Kidney (tissue), 22 donors: ENCODE measurements at places on chromosomes 4 and X.

DNA sequence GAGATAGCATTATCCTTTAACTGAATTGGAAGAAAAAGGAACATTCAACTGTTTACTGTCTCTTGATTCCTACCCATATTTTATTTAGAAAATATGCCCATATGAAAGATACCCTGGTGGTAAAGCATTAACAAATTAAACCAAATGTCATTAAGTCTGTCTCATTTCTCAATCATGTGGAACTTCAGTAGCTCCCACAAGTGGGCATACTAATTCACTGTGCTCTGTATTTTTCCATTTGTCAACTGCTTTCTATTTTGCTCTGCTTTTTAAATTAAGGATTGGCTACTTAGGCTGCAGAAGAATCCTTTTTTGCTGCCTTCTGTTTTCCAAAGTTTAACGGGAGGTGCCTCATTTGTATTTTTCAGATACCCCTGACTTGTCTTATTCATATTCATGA lies 77.2 kb downstream of the DDIT4L start:
- no peak for DNase-seq

- no peak for DNase-seq
Measured at GRCh38 chrX:3743801-3744439, 30.5 kb upstream of the PRKX start.

- no peak for DNase-seq
Measured at GRCh38 chrX:54794795-54795194, 3.3 kb downstream of the ITIH6 start.

DNA sequence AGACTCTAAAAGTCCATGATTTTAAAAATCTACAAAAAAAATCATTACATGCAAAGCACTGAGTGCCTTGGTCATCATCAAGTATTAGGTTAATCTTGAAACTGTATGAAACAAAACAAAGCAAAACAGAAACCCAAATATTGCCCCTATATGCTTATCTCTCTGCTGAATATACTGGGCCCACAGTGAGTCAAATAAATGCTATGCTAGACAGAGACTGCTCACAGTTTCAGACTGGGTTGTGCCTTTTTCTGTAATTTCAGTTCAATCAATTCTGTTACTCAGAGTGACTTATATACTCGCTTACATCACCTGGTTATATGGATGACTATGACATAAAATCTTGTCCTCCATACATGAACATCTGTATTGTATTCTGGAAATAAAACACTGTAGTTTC lies 257.1 kb upstream of the ACTRT1 start:
- DNase-seq = no peak

DNA sequence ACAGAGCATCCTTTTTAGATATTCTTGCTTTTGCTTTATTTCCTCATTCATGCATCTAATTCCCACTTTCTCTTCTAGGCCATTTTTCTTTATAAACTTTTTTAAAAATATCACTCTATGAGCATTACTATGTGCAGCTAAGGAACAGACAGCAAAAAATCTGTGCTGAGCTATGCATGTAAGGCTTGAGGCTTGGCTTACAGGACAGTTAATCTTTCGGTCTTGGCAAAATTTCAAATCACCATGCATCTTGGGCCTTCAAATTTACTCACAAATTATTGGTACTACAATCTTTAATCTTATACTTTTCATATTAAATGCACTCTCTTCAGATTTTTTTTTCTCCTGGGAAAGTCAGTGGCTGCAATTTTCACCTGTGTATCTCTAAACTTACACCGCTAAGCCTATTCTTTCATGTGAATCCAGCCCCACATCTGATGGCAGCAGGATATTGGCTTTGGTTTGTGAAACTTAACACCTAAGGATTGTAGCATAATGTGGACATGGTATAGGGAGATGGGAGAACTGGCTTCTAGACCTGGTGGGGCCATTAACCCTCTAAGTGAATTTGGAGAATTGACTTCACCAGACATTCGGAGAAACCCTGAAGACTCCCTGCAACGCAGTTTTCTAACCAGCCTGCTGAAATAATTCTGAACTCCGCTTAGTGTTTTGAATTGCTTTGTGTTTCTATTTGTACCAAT lies 278.3 kb downstream of the SPRY1 start:
- no peak for DNase-seq

DNA sequence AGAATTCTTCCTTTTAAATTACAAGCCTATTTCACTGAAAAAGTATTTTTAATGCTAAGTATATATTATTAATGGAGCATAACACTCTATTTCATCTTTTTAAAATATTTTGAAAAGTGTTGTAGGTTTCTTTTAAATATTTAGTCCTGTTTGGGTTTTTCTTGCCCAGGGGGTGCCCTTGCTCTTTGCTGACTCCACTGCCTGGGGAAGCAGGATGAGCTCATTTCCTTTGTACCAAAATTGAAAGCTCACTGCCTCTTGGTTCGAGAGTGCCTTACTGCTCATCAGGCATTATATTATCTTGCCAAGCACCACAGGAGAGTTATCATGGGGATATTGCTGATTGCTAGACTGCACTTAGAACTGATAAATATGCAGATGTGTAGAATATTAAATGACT lies 819.2 kb downstream of the PCDH18 start:
- no peak for DNase-seq

DNA sequence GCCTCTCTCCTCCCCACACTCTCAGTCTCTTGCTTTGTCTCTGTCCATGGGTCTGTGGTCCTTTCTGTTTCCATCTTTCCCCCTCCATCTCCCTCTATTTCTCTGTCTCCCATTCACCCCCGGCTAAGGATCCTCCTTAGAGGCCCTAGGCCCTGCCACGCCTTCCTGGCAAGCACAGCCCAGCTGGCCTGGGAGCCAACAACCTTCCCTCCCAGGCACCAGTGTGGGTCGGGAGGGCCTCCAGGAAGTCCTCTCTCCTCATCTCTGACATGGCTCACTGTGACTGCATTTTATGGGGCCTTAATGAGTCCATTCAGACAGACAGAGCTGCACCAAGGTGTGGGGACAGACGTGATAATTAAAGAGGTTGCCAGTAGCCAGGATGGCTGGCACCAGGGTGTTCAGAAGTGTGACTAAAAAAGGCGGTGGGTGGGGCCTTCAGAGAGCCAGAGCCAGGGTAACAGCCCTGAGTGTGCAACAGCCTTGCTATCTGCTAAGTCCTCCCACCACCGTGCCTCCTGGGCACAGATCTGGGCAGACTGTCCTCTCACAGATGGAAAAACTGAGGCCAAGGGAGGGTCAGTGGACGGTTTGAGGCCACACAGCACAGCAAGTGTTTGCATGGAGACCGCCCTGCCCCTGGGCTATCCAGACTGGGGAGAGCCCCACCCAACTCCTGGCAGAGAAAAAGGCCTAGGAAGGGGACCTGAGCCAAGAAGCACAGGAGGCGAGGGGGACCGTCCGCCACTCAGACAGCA lies 31.5 kb downstream of the BLOC1S4 start:
- no peak for DNase-seq

- DNase-seq = no peak
Measured at GRCh38 chrX:96002431-96002830, 682.2 kb upstream of the DIAPH2 start.

DNA sequence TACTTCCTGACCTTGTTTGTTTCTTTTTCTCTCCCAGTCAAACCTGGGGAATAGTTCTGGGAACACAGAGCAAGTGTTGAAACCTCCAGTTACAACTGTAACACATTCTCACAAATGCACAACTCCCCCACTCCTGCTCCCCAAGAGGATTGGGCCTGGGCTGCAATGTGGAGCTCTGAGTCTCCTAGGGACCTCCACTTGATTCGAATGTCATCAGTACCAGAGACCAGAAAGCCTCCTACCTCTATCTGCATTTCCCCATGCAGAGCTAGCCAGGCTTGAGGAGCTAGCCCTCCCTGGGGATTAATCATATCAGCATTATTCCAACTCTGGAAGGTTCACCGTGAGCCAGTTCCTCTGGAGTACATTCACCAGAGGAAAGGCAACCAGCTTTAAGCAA lies 41.7 kb upstream of the CITED1 start:
- DNase-seq = no peak

DNA sequence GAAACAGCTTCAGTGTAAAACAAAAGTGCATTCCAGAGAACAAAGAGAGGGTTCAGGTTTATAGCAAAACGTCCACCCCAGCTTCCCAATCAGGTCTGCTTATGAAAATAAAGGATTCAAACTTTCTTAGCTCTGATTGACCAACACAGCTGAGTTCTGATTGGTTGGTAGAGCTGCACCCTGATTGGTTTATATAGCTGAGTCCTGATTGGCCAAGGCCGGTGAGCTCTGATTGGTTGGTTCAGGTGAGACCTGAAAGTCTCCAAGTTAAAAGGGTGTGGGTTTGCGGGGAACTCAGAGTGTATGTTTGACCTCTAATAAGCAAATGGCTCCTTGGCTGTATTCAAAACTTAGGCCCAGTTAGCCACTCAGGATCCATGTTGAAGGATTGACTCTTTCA lies 20.9 kb downstream of the CLRN2 start:
- no peak for DNase-seq

DNA sequence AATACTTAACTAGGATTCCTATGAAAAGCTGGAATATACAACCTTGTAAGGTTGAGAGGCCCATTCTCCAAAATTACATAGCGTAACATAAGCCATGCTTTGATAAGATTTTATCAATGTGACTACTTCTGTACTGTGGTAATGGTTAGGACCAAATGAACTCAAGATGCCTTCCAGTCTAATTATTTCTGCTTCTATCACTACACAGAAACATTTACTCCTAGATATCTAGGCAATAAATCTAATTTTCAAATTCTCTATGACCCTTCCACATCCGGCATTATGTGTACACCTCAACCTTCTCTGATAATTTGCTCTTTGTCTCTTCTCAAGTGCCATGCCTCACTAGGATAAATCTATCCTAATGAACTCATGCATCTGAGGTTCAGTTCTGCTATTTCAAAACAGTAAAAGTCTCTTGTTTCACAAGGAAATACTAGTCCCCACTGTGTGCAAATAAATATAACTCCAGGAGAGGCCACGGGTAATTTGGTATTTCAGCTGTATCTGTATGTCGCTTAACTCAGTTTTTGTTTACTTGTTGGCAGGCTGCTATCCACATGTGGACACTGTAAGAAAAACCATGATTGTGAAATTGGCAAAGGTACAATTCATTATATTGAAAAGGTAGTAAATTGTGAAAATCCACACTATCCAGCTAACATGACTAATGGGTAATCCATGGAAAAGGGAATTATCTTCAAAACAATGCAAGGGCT lies 93.3 kb downstream of the PRDM5 start:
- no peak for DNase-seq

DNA sequence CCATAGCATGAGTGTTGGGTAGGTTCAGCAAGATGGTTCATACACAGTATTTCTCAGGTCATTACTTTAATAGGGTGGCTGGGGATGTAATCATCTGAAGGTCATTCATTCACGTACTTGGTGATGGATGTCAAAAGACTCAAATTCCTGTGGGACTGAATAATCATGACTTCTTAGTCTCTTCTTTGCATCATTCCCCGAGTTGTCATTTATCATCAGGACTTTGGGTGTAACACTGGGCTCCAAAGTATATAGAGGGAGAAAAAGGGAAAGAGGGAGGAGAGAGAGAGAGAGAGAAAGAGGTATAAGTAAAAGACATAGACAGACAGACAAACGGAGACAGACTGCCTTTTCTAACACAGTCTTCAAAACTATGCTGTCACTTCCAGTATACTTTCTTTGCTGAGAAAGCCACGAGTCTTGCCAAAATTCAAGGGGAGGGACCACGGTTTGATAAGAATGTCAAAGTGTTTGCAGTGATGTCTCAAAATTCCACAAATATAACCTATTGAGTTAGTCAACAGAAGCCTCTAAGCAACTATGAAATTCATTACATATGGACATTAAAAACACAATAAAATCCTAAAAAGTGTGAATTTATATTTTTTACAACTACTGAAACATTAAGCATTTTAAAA lies 55.9 kb downstream of the UGT2A3 start:
- no peak for DNase-seq

DNA sequence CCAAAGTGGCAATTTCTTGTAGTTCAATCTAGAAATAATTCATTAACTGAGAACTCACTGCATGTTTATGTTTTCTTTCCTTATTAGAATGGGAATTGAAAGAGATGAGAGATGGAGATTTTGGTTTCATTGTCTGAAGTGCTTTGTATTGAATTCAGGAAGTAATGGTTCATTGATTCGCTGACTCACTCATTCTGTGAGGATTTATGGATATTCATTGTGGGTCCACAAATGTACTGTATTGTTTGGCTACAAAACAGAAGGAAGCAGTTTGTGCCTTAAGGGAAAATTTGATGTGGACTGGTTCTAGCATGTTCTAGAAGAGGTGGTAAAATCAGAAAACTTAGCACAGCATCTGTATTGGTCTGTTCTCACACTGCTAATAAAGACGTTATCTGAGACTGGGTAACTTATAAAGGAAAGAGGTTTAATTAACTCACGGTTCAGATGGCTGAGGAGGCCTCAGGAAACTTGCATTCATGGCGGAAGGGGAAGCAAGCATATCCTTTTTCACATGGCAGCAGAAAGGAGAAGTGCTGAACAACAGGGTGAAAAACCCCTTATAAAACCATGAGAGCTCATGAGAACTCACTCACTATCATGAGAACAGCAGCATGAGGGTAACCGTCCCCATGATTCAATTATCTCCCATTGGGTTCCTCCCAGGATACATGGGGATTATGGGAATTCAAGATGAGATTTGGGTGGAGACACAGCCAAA lies 132.3 kb upstream of the VCX3A start:
- DNase-seq = no peak

DNA sequence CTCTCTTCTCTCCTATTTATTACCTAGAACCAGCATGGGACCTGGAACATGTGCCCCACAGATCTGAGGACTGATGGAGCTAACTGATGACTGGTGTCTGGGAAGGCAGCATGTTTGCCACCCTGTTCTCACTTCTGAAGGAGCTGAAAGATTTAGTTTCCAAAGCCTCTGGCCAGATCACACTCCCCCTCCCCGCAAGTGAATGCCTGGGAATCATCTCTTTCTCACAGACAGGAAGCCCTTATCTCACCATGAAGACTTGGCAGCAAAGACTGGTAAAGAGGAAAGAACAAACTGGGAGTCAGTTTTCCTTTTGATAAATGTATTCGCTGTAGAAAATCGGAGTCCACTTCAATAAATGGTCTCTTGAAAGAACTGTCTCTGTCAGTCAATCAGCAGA lies 21.0 kb upstream of the PCYT1B start:
- DNase-seq = no peak

DNA sequence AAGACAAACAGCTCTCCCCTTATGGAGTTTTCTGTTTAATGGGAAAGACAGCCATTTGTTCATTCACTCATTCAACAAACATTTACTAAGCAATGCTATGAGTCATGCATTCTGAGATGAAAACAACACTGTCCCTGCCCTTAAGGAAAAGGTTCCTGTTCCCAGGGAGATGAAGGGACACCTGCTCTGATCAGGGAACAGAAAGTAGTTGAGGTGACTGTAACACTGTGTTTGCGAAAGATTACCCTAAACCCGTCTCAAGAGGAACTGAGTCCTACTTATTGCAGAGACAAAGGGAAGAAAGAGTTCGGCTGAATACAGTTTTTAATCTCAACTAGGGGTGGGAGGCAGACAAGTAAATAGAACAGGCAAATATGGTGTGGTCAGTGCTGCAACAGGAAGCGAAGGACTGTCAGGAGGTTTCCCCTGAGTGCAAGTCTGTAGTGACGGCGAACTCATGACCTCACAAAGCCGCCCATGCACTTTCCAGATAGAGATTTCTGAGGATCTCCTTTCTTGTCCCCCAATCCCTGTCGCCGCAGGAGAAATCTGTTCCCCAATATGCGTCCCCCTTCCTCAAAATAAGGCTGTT lies 712 bp downstream of the STX18 start:
- no peak for DNase-seq
